Purkinje cell (primary cell): ENCODE measurements at places on chromosomes 2 and 18. TPM values are rescaled to one million over a fixed set of nuclear protein-coding genes. Genes with fewer than 3 reads are reported as not detected.

HDAC4 gene
- polyA plus RNA-seq: 1.7 and 2.1 TPM in 2 replicates

CRYBA2 gene
- not detected in 2 replicates for polyA plus RNA-seq

MAP2 gene
- polyA plus RNA-seq: 87.1 and 160 TPM in 2 replicates

SLC16A14 gene
- polyA plus RNA-seq: 28.9 and 37.5 TPM in 2 replicates

REG3G gene
- not detected in 2 replicates for polyA plus RNA-seq

CASP8 gene
- 0.67 TPM in 1 of 2 replicates, not detected in the other for polyA plus RNA-seq

CD8B2 gene
- not detected in 2 replicates for polyA plus RNA-seq

HOXD3 gene
- not detected in 2 replicates for polyA plus RNA-seq

FMNL2 gene
- polyA plus RNA-seq: 13.8 and 22.4 TPM in 2 replicates

UBE2F gene
- polyA plus RNA-seq: 60.7 and 66.5 TPM in 2 replicates

INPP5D gene
- 0.34 and 2.4 TPM in 2 replicates for polyA plus RNA-seq

CYS1 gene
- polyA plus RNA-seq: 0.22 and 1.0 TPM in 2 replicates

PTH2R gene
- 1.2 TPM in 1 of 2 replicates, not detected in the other for polyA plus RNA-seq

HOXD13 gene
- not detected in 2 replicates for polyA plus RNA-seq

UGT1A4 gene
- not detected in 2 replicates for polyA plus RNA-seq

WNT6 gene
- polyA plus RNA-seq: not detected in 2 replicates

CCDC88A gene
- 239 and 283 TPM in 2 replicates for polyA plus RNA-seq

STPG4 gene
- 0.56 TPM in 1 of 2 replicates, not detected in the other for polyA plus RNA-seq

LTBP1 gene
- polyA plus RNA-seq: 0.90 and 1.7 TPM in 2 replicates

AGAP1 gene
- polyA plus RNA-seq: 9.6 and 10.4 TPM in 2 replicates

AMER3 gene
- polyA plus RNA-seq: 0.70 and 1.2 TPM in 2 replicates

OXER1 gene
- polyA plus RNA-seq: not detected in 2 replicates

TACR1 gene
- 0.47 and 0.99 TPM in 2 replicates for polyA plus RNA-seq

NCK2 gene
- polyA plus RNA-seq: 10.1 and 10.7 TPM in 2 replicates

APOB gene
- 0.05 TPM in 1 of 2 replicates, not detected in the other for polyA plus RNA-seq

FEV gene
- polyA plus RNA-seq: not detected in 2 replicates

TM4SF20 gene
- polyA plus RNA-seq: 0.55 and 0.74 TPM in 2 replicates

STRN gene
- 5.3 and 7.6 TPM in 2 replicates for polyA plus RNA-seq

PCARE gene
- 0.22 TPM in 1 of 2 replicates, not detected in the other for polyA plus RNA-seq

TRMT61B gene
- polyA plus RNA-seq: 24.3 and 33.8 TPM in 2 replicates

FAHD2B gene
- 11.6 and 12.1 TPM in 2 replicates for polyA plus RNA-seq

CCDC74A gene
- 0.74 and 0.91 TPM in 2 replicates for polyA plus RNA-seq

ITGB6 gene
- not detected in 2 replicates for polyA plus RNA-seq

KCNJ13 gene
- polyA plus RNA-seq: 1.1 and 4.3 TPM in 2 replicates

SP110 gene
- polyA plus RNA-seq: 2.8 and 10.6 TPM in 2 replicates

LCT gene
- polyA plus RNA-seq: not detected in 2 replicates

SKOR2 gene
- 10.3 and 17.7 TPM in 2 replicates for polyA plus RNA-seq

RESP18 gene
- 6.5 TPM in 1 of 2 replicates, not detected in the other for polyA plus RNA-seq

MALL gene
- polyA plus RNA-seq: not detected in 2 replicates

DSG1 gene
- polyA plus RNA-seq: 0.74 TPM in 1 of 2 replicates, not detected in the other

LOXL3 gene
- polyA plus RNA-seq: 1.7 TPM in 1 of 2 replicates, not detected in the other

UGT1A8 gene
- polyA plus RNA-seq: not detected in 2 replicates

APCDD1 gene
- 1.1 and 3.3 TPM in 2 replicates for polyA plus RNA-seq
